IMR-90 (cell line): ENCODE measurements at places on chromosomes 2 and 18.

- DNase-seq: peak; percentile 27
Measured at GRCh38 chr2:20349513-20349921, 1.1 kb downstream of the PUM2 start.

- no peak for DNase-seq
Measured at GRCh38 chr2:225630824-225631533, 231.5 kb downstream of the NYAP2 start.

- no peak for DNase-seq
Measured at GRCh38 chr18:37487400-37487867, 78.2 kb downstream of the CELF4 start.

DNA sequence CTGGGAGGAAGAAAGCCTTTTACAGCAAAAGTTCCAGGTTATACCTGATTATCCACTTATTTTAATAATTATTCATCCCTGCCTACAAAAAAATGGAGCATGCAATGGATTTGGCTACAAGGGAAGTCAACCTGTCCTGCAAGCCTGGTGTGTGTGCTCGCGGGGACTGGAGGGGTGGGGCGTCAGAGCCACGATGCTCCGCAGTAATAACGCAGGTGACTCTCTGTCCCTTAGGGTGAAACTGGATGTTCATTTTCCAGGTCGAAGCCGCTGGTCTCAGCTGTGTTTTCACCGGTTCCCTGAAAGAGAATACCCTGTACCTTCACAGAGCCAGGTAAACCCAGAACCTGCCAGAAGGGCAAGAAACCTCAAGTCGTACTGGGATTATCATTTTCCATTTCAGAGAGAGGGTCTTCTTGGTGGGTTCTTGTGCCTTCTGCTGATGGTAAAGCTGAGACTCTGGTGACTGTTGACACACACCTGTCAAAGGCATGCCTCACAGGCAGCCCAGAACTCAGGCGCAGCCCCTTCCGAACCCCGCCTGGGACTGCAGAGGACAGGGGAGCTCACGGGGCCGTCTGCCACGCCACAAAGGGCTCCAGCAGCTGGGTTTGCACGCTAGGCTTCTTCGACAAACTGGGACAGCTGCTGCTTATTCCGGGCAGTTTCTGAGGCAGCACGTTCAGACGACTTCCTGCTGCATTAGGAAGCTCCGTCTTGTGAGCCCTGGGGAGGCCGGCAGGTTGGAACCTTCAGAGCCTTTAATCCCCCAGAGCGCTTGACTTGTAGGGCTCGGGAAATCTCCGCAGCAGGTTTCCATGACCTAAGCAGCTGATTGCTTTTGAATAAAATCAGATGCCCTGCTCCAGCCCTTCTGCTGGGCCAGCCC lies 58.6 kb downstream of the KCNG2 start:
- DNase-seq: peak; percentile 25

GRCh38 chr2:223269386-223269785 lies 217.4 kb downstream of the KCNE4 start:
- DNase-seq: no peak

DNA sequence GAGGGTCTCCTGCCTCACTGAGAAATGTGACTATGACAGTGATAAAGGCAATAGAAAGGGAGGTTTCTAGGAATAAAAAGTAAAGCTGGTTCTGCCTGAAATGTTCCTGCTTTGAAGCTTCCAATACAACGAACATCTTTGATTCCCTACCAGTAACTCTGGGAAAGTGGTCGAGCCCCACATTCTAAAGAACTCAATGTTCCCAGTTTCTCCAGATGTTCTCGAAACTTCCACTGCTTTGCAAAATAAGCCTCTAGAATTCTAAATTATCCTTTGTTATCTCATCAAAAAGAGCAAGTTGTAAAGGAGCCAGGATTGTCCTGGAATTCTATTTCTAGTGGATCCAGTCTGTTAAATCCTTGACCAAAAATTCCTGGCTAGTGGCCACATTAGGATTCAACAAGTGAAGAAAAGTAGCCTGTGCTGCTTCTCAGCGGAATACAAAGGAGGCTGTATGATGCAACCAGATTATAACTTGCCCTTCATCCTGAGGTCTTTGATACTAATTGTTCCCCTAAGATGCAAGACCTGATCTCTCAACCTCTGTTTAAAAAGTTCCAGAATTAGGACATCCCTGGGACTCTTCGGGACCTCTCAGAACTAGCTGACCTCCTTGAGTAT lies 8.4 kb downstream of the SCN7A start:
- DNase-seq: no peak

- no peak for DNase-seq
Measured at GRCh38 chr2:6024784-6025183, 332.6 kb downstream of the SOX11 start.

- no peak for DNase-seq
Measured at GRCh38 chr2:118834901-118835745, 12.3 kb downstream of the EN1 start.

DNA sequence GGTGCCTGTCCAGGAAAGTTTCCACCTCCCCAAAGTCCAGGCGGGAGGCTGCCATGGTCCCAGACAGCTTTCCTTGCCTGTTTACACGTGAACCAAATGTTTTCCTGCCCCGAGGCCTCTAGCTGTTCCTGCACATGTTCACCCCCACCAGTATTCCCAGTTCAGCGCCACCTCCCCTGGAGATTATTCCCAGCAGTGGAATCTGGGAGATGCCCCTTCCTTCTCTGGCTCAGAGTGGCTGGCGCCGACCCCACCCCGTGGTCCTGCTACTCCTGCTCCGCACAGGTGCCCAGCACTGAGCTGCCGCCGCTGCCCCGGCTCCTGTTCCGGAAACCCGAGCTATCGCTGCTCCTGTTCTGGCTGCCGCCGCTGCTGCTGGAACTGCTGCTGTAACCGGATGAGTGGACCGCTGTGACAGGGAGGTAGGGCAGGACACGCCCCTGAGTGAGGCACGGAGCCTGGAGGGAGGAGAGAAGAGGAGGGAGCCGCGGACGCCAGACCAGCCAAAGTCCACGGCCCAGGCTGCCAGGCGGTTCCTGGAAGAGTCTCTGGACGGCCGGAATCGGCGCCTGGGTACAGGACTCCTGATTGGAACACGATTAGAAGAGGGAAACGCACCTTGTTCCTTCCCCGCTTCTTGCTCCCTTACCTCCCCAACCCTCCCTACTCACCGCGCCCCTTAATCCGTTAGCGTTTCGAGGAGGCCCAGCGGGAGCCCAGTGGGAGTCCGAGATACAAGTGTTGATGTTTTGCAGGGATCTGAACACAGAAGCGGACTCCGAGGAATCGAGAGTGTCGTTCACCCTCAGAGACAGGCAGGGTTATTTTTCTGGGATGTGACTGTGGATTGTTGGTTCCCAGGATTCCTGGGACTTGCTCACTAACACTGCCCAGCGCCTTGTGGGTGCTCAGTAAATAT lies at the start of gene PDE11A:
TSS of gene PDE11A (minus strand) at position 395 of the 919 bp plus-strand sequence. CDS start at position 55, 340 bp downstream.
- peak; percentile 66 for DNase-seq

- no peak for DNase-seq
Measured at GRCh38 chr2:238170386-238171071, 11.8 kb downstream of the ERFE start.
